Caco-2 (cell line): ENCODE measurements at places on chromosomes 7 and 10.

- DNase-seq: no peak
Measured at GRCh38 chr10:17683541-17683940, 39.6 kb downstream of the STAM start.

DNA sequence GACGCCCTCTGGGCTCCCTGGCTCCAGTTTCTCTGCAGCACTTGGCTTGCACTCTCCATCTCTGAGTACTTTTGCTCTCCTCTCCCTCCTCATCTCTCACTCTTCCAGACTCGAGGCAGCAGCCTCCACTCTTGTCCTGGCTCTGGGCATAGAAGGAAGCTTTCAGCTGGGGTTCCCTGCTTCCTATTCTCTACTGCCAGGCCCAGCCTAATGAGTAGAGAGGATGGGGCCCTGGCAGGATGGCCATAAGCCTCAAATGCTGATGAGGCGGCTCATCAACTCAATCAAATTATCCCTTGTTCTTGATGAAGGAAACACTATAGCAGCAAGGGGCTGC, 55.8 kb downstream of the NEURL1 start:
- DNase-seq: peak; percentile 20

GRCh38 chr7:30846378-30846777, 65.3 kb upstream of the AQP1 start:
- no peak for DNase-seq

- DNase-seq: no peak
Measured at GRCh38 chr7:128841171-128841690, 11.0 kb downstream of the FLNC start.

GRCh38 chr7:47478926-47479711, 102.8 kb downstream of the TNS3 start:
- DNase-seq: no peak

DNA sequence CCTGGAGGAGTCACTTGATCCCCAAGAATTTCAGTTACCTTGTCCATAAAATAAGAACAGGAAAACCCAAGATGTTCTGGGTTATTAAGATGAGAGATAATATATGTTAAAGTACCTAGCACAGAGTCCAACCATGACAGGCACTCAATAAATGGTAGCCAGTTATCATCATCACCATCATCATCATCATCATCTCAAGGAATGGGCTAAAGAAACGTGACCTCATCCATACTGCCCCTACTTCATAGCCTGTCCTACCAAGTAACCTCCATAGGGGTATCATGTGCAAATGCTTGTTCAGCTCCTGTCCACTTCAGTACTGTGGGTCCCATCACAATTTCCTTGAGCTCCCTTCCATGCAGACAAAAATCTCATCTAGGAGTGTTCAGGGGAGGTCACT, 14.4 kb downstream of the FGFR2 start:
- DNase-seq: no peak
